ENCODE measurements at places on chromosomes 1 and 21.
A peak's percentile ranks its signal among the peaks of the same experiment; 100 is the strongest.

DNA sequence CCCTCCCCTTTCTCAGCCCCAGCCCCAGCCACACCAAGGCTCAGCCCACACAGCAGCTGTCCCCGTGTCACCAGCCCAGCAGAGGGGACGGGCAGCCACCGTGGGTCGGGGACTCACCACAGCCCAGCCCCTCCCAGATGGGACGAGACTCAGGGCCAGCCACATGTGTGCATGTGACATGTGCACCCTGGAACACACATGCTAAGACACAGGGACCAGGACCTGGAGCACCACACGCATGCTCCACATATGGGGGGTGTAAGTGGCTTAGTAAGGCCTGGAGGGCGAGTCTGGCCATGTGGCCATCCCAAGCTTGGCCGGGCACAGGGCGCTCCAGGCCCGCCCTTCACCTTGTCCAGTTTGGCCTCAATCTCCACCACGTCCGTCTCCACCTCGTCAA lies 4.0 kb downstream of the ACAP3 start:
- DNase-seq, result no peak

DNA sequence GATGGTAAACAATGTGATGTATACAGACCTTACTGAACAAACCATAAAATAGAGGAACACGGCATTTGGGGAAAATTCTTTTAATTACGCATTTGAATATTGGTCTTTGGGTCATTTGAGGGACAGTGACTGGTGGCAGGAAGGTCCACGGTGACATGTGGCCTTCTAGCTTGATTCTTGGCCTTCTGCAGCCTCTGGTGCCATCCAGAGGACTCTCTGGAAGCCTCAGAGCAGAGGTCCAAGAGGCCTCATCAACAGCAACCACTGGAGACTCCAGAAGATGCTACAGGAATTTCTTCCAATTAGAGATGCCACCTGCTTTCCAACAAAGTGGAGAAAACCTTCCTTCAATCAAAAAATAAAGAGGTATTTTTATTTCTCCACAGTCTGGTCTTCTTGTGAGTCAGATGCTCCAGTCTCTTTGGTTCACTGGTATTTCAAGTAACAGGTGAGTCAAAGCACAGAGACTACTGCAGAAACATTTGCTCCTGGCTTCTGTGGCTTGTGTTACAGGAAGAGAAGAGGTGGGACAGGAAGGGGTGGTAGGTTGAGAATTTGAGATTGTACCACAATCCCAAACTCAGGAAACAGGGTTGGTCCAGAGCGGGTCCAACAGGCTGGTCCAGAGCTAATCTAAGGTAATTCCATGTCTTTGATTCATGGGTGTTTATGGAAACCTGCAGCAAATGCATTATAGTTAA lies 2.7 kb upstream of the F5 start:
- no peak for DNase-seq

- DNase-seq, result no peak
Measured at GRCh38 chr1:51009381-51009780, 39.3 kb downstream of the CDKN2C start.

- peak; percentile 44 for DNase-seq
Measured at GRCh38 chr1:20486457-20487235, 636 bp upstream of the CAMK2N1 start.

DNA sequence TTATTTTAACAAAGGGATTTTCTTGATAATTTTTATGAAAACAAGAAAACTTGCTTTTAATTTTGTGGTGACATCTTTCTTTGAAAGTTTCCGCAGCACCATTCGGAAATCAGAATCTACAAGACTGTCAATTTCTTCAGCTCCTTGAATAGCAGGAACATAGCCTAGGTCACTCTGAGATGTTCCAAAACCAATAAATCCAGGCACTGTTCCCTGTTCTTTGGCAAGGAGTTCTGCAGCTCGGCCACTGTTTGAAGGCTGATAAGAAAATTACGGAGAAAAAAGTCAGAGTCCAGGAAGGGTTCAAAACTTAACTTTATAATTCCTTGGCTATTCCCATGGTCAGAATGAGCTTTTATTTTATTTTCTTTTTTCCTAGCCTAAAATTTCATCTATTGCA lies 6.0 kb downstream of the LTN1 start:
- no peak for DNase-seq

- DNase-seq, result peak; percentile 12
Measured at GRCh38 chr1:185645686-185646085, 88.5 kb upstream of the HMCN1 start.

GRCh38 chr1:22104094-22104493 lies 38.8 kb downstream of the WNT4 start:
- no peak for DNase-seq

DNA sequence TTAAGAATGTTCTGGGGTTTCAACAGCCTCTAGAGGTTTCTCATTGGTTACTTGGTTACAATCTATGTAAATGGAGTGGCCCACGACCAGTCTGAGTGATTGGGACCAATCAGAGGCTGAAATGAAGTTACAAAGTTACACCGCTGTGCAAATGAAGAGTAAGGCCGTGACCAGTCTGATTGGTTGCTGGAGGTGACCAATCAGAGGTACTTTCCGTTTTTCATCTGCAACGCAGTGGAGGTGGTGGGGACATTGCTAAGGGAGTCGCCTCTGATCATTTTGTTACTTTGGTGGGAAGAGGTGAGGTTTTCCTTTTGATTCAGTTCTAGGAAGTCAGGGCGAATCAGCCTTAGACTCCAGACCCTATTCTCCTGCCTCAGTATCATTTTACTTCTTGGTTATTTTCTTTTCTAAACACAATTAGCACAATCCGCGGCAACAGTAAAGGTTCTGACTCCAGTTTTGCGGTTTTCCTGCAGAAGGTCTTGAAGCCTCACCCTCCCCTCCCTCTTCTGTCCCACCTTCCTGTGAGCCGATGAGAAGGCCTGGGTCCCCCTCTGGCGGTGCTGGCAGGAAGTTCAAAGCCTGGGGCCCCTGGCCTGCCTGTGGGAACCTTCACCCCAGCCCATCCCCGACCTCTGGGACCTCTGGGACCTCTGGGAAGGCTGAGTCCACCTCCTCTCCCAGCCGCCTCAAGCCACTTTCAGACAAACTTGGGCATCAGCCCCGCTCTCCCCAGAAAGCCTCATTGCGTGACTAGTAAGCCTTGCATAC lies 38.7 kb upstream of the TTC34 start:
- DNase-seq, result no peak

All from AG10803 (cell line).